Thoracic aorta (tissue), 2 donors: ENCODE measurements at places on chromosomes 4 and X.
A peak's percentile ranks its signal among the peaks of the same experiment; 100 is the strongest.

DNA sequence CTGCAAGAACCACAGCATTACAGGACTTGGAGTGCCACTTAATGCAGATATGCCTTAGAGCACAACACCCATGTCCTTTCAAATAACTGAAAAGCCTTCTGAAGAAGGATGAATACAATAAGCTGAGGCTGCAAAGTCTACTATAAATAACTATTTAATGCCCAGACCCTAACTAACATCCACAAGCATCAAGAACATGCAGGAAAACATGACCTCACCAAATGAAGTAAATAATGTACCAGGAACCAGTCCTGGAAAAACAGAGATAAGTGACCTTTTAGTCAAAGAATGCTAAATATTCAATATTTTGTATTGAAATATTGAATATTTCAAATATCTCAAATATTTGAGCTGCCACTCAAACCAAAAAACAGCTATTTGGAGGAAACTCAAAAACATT lies 16.9 kb downstream of the ACTRT1 start:
- no peaks in the 10 kb centered on the region for H3K36me3 ChIP-seq
- no peaks in the 10 kb centered on the region for H3K27me3 ChIP-seq
- no peak for DNase-seq
- no peak overlapping the region for H3K4me3 ChIP-seq
- no peaks in the 10 kb centered on the region for H3K4me1 ChIP-seq

- no peaks in the 10 kb centered on the region for H3K27me3 ChIP-seq
- H3K4me3 ChIP-seq: no peak overlapping the region
- no peak for DNase-seq
- no peaks in the 10 kb centered on the region for H3K36me3 ChIP-seq
Observed at GRCh38 chrX:19855700-19856381, 31.6 kb downstream of the SH3KBP1 start.

- no peaks in the 10 kb centered on the region for H3K36me3 ChIP-seq
- peaks cover 41% of the 10 kb centered on the region for H3K4me1 ChIP-seq
- DNase-seq: no peak
- no peak overlapping the region for H3K4me3 ChIP-seq
- peak overlapping the region; percentile 34 for H3K27ac ChIP-seq
Observed at GRCh38 chr4:145804116-145804515, 124.2 kb downstream of the C4orf51 start.

DNA sequence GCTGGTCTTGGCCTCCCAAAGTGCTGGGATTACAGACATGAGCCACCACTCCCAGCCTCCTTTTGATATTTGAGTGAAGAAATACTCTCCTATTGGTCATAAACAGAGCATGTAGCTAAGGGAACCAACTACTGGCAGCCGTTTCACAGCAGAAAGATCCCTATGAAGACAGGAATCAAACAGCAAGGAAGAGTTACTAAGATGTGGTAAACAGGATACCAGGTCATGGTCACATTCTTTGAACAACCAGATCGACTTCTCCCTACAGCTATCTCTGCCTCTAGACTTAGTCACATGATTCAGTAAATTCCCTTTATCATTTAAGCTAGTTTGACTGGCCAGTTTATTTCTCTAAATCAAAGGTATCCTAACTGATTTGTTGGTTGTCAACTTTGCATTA lies 9.0 kb upstream of the HNRNPD start:
- no peaks in the 10 kb centered on the region for H3K27me3 ChIP-seq
- no peak overlapping the region for H3K4me3 ChIP-seq
- H3K36me3 ChIP-seq: no peaks in the 10 kb centered on the region
- H3K27ac ChIP-seq: no peak overlapping the region
- no peaks in the 10 kb centered on the region for H3K4me1 ChIP-seq

- no peaks in the 10 kb centered on the region for H3K27me3 ChIP-seq
- H3K4me1 ChIP-seq: no peaks in the 10 kb centered on the region
- H3K4me3 ChIP-seq: no peak overlapping the region
- H3K36me3 ChIP-seq: no peaks in the 10 kb centered on the region
Observed at GRCh38 chr4:176492646-176493302, 173.0 kb downstream of the SPCS3 start.

GRCh38 chr4:168440442-168441264 lies 39.6 kb downstream of the DDX60L start:
- DNase-seq: no peak
- no peaks in the 10 kb centered on the region for H3K27me3 ChIP-seq

GRCh38 chrX:67207912-67208311 lies 335.9 kb upstream of the AR start:
- H3K36me3 ChIP-seq: no peaks in the 10 kb centered on the region
- DNase-seq: no peak
- H3K27ac ChIP-seq: no peak overlapping the region
- no peak overlapping the region for H3K4me3 ChIP-seq
- H3K4me1 ChIP-seq: no peaks in the 10 kb centered on the region

DNA sequence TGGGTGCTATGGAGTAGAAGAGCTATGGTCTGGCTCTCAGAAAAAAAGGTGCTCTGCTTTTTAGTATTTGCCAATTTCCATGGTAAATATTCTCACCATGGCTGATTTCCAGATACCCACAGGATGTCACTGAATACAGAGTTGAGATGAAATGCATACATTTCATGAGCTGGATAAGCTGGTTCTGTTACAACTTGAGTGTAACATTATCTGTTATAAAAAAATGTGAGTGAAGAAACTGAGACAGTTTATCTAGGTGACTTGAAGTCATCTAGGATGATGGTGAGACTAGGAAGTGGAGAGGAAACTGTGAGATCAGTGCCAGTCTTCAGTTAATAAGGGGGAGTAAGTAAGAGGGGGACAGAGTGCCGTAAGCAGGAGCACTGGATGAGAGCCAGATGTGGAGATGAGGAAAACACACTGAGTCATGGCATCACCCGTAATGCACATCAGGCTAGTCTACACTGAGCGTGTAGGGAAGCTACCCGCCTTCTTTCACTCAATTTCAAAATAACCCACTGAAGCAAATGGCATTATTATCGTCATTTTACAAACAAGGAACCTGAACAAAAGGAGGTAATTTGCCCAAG lies 5.0 kb downstream of the HPSE start:
- H3K27ac ChIP-seq: no peak overlapping the region
- H3K36me3 ChIP-seq: no peaks in the 10 kb centered on the region
- no peaks in the 10 kb centered on the region for H3K27me3 ChIP-seq

GRCh38 chrX:22136711-22137110 lies 104.6 kb downstream of the PHEX start:
- H3K4me3 ChIP-seq: peak overlapping the region; percentile 47
- H3K36me3 ChIP-seq: no peaks in the 10 kb centered on the region

DNA sequence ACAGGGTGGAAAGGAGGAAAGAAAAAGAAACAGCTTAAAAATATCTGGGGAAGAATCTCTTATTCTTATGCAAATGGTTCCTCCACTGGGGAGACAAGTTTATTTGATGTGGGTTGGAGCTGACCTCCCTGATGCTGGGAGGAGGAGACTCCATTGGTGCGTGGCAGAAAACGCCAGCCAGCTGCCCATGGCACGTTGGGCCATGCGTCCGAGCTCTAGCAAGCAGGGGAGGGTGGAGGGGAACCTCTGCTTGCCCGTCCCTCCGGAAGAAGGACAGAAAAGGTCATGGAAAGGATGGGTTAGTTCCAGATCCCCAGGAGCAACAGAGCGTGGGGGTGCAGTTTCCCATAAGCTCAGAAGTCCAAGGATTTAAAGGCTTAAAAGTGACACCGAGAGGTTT lies 210.4 kb downstream of the KLHL4 start:
- no peak overlapping the region for H3K27ac ChIP-seq
- H3K36me3 ChIP-seq: no peaks in the 10 kb centered on the region
- no peak overlapping the region for H3K4me3 ChIP-seq
- H3K4me1 ChIP-seq: no peaks in the 10 kb centered on the region
- DNase-seq: no peak
- H3K27me3 ChIP-seq: no peaks in the 10 kb centered on the region

DNA sequence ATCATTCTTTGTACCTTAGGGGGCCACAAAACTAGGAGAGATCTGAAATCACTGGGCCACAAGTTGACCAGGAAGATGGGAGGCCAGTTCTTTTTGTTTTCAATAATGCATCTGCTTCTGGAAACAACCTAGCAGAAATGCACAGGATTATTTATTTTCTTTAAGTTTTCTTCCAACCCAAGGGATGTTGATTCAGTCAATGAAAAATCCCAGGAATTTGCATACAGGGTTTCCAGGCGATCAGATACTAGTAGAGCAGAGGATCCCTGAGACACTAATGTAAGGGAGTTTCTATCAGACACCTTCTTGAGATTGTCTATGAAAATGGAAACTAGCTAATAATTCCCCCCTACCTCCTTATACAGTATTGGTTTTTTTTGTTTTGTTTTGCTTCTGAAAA lies 7.4 kb downstream of the ATOH1 start:
- H3K4me1 ChIP-seq: no peaks in the 10 kb centered on the region
- peaks cover 18% of the 10 kb centered on the region for H3K27me3 ChIP-seq
- no peak for DNase-seq
- no peak overlapping the region for H3K4me3 ChIP-seq
- no peaks in the 10 kb centered on the region for H3K36me3 ChIP-seq

GRCh38 chr4:160142579-160142978 lies 1039.7 kb downstream of the RAPGEF2 start:
- no peak overlapping the region for H3K4me3 ChIP-seq
- DNase-seq: no peak
- H3K27me3 ChIP-seq: no peaks in the 10 kb centered on the region
- no peak overlapping the region for H3K27ac ChIP-seq

- H3K4me1 ChIP-seq: no peaks in the 10 kb centered on the region
- H3K4me3 ChIP-seq: no peak overlapping the region
- DNase-seq: no peak
- H3K27ac ChIP-seq: no peak overlapping the region
- H3K36me3 ChIP-seq: no peaks in the 10 kb centered on the region
- no peaks in the 10 kb centered on the region for H3K27me3 ChIP-seq
Observed at GRCh38 chr4:84336964-84337705, 162.0 kb downstream of the NKX6-1 start.

- no peaks in the 10 kb centered on the region for H3K27me3 ChIP-seq
- no peak overlapping the region for H3K27ac ChIP-seq
- H3K4me3 ChIP-seq: no peak overlapping the region
Observed at GRCh38 chr4:100391086-100391485, 126.7 kb downstream of the EMCN start.

- no peaks in the 10 kb centered on the region for H3K4me1 ChIP-seq
- H3K27ac ChIP-seq: no peak overlapping the region
- no peaks in the 10 kb centered on the region for H3K36me3 ChIP-seq
- H3K27me3 ChIP-seq: no peaks in the 10 kb centered on the region
Observed at GRCh38 chr4:128462103-128462783, 174.6 kb upstream of the PGRMC2 start.

- no peaks in the 10 kb centered on the region for H3K4me1 ChIP-seq
- no peak overlapping the region for H3K4me3 ChIP-seq
- H3K27me3 ChIP-seq: no peaks in the 10 kb centered on the region
- H3K36me3 ChIP-seq: no peaks in the 10 kb centered on the region
Observed at GRCh38 chr4:96654045-96654444, 814.2 kb downstream of the PDHA2 start.

DNA sequence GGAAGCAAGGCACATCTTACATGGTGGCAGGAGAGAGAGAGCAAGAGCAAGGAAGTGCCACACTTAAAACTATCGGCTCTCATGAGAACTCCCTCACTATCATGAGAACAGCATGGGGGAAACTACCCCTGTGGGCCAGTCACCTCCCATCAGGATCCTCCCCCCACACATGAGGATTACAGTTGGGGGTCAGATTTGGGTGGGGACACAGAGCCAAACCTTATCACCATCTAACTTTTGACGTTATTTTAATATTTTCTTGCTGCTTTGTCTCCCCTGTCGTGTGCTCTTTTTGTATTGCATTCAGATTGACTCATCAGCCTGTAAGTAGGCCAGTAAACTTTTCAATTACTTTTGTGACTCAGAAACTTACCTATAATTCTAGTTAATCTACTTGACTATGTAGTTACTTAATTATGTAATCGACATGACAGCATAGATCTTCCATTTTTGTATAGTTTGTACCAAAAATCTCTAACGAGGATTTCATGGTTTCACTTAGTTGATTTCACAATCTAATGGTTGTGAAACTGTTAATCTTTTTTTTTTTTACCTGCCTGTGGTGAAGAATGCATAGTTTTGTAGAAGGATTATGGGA lies 18.3 kb downstream of the STIM2 start:
- H3K4me1 ChIP-seq: no peaks in the 10 kb centered on the region
- no peak overlapping the region for H3K4me3 ChIP-seq

DNA sequence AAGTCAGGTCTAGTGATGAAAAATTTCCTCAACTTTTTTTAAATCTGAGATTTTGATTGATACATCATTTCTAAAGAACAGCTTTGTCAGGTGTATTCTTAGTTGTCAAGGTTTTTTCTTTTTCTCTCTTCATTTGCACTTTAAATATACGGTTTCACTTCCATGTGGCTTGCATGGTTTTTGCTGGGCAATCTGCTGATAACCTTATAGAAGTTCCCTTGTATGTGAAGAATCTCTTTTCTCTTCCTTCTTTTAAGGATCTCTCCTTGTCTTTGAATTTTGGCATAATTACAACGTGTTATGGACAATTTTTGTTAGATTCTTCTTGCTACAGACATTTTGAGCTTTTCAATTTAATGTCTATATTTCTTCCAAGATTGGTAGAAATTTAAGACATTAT lies 76.4 kb downstream of the ZNF721 start:
- no peaks in the 10 kb centered on the region for H3K4me1 ChIP-seq
- no peak for DNase-seq
- H3K27me3 ChIP-seq: no peaks in the 10 kb centered on the region
- no peak overlapping the region for H3K4me3 ChIP-seq

DNA sequence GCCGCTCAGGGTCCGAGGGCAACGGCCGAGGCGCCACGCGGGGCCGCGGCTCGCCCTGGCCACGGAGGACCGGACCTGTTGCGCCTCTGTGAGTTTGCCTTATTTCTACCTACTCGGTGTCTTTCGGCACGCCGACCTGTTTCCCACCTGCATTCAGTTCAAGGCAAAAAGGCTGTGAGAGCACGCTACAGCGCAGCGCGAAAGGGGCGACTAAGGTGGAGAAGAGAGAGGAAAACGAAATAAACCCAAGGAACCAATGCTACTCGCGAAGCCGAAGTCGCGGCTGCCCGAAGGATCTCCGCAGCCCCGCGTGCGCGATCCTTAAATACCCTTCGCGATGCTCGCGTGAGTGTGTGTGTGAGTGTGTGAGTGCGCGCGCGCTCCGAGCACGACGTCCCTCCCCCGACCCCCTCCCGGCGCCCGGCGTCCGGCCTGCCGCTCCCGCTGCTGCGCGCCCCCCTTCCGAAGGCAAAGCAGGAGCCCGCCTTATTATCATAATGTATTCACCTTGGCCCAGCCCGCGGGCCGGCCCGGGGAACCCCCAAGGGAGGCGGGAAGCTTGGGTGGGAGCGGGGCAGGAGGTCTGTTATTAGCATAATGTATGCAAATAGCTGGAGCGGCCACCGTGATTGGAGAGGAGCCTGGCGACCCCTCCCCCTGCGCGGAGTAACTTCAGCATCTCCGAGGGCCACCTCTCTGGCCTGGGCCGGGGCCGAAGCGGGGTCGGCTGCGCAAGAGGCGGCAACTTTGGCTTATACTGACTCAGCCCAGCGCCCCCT lies at the start of gene COL25A1:
Gene COL25A1, minus strand, starts transcription at position 298 of the 779 bp plus-strand sequence.
- H3K36me3 ChIP-seq: no peaks in the 10 kb centered on the region
- DNase-seq: no peak
- peak within 1 kb of the TSS; percentile 86 for H3K4me3 ChIP-seq
